ENCODE measurements at places on chromosomes 4 and X.

DNA sequence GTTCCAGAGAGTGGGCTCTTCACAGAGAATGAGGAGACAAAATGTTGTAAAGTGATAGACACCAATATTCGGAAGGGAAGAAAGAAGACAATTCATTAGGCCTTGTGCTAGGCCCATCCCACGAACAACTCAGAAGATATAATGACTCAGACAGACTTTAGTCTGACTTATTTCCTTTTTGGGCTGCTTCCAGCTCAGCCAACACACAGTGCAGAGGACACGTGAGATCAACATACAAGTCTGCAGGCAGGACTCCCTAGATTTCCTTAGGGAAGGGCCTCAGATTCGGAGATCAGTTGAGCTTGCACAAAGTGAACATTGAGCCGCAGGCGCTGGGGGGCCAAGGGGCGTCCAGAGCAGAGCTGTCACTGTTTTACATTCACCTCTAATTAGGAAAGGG lies 290.7 kb upstream of the TENM3 start:
- DNase-seq: no peak

DNA sequence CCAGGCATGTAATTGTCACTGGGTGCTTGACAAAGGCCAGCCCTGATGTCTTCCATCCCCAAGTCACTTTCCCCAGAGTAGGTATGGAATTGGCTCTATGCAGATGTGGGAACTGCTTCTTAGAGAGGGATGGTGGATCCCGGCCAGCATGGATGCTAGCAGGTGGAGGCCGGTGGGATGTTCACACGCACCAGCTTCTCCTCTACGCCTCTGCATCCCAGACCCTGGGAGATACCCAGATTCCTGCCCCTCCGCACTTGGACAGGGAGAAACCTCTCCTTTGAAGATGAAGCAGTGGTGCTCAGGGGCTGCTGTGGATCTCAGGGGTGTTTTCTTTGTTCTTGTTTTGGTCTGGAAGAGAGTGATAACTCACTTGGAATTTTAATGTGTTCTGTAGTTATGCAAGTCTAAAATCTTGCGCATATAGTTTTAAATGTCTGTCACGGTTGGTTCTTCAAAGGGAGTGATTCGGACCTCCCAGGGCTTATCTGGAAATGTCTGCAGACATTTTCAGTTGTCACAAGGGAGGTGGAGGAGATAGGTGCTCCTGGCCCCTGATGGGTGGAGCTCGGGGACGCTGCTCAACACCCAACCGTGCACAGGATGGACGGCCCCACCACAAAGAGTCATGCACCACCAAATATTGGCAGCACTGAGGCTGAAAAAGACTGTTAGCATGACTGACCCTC lies 308.0 kb downstream of the DHRSX start:
- no peak for DNase-seq

GRCh38 chr4:67087897-67088296 lies 457.4 kb downstream of the CENPC start:
- DNase-seq: no peak

GRCh38 chrX:107429090-107429489 lies 20.4 kb upstream of the FRMPD3 start:
- no peak for DNase-seq

- no peak for DNase-seq
Observed at GRCh38 chr4:85039526-85039925, 73.0 kb upstream of the WDFY3 start.
